ENCODE measurements at places on chromosomes 16 and 17.
A peak's percentile ranks its signal among the peaks of the same experiment; 100 is the strongest.

DNA sequence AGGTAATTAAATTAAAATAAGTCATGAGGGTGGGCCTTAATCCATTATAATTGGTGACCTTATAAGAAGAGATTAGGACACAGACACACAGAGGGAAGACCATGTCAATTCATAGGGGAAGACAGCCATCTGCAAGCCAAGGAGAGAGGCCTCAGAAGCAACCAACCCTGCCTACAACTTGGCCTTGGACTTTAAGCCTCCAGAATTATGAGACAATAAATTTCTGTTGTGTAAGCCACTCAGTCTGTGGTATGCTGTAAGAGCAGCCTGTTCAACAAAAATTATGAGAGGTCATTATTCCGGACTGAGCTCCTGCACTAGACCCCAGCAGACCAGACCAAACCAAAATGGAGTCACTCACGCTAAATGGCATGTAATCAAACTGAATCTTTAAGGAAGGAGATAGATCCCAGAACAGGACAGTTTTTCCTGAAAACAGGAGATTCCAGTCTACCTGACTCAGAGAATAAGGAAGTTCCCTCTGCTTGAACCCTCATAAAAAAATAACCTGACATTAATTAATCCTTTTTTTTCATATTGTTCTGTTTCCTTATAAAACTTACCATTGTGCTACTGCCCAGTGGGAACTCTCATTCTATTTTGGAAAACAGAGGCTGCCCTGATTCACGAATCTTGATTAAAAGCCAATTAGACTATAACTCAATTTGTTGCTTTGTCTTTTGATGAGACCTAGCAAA lies 74.3 kb downstream of the DNAH3 start:
- DNase-seq = no peak

DNA sequence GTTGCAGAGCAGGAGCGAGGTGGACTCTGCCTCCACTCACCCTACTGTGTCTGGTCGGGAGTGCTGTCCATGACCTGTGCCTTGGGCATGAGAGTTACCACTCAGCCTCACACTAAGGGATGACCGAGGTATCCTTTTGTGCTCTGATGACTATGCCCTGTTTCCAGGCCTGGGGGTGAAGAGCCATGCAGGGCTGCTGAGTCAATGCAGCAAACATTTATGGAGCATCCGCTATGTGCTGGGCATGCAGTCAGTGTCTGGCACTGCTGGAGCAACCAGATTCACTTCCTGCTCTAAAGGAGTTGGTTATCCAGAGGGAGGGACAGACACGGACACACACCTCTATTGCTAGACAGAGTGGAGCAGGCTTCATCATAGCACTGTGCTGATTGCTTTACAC lies 7.6 kb upstream of the HNF1B start:
- no peak for DNase-seq

DNA sequence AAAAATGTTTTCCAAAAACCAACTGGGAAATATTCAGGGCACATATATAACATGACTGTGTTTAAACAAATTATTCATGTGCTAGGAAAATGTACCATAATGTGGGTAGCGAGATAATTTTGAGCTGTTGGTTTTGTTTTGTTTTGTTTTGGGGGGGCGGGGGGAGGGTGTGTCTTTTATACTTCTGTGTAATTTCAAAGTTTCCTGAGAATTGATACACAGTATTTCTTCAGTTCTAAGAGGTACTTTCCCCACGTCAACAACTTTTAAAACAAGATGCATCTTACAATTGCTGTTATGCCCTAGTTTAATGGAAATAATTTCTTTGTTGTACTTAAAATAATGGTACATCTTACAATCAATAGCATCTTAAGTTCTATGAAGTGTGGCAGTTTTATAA lies 99.7 kb upstream of the RPRML start:
- DNase-seq = no peak

DNA sequence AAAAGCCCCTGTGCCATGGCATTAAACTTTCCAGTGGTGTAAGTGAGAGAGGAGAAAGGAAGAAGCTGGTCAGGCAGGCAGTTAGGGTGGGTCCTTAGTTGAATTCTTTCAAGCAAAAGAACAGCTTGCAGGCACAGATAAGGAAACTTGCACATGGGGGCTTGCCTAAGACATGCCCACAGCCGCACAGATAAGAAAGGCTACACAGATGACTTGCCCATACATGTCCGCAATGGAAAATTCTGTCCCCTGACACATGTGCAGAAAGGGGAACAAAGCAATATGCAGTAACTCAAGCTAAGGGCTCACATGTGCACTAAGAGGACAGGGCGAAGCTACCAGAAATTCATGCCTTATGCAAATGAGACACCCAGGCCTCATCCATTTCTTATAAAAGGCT lies 69.9 kb downstream of the GSG1L start:
- peak; percentile 33 for DNase-seq

DNA sequence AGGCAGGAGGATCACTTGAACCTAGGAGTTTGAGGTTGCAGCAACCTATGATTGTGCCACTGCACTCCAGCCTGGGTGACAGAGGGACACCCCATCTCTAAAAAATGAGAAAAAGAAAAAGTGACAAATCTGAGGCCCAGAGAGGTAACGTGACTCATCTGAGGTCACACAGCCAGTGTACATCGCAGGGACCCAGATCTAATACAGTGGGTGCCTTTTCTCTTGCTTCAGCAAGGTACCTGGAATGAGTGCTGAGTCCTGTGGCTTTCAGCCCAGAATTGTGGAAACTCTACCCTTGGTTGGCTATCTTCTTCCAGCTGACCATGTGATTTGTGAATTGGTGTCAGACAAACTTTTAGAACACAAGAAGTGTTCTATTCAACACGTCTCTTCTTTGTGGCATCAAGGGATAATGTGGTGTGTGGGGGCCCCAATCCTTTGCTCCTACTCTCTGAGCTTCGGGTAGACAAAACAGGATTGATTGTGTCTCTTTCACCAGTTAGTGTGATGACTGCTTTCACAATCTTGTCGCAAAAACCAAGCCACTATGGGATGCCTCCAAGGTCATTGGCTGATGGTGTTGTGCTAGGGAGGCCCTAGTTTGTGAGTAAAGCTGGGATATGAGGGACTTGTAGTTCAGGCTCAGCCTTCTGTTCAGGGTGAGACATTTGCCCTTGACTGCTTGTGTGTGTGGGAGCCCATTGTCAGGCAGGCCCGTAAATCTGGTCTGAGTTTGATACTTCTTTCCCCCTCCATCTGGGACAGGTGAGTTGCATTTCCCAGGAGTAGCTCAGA lies 71.0 kb downstream of the MSI2 start:
- no peak for DNase-seq

GRCh38 chr17:38449364-38449763 lies 21.1 kb downstream of the ARHGAP23 start:
- DNase-seq = no peak

GRCh38 chr16:46817961-46818360 lies 13.0 kb downstream of the C16orf87 start:
- DNase-seq = no peak

- DNase-seq = no peak
Measured at GRCh38 chr17:60577147-60577915, 22.7 kb upstream of the PPM1D start.

DNA sequence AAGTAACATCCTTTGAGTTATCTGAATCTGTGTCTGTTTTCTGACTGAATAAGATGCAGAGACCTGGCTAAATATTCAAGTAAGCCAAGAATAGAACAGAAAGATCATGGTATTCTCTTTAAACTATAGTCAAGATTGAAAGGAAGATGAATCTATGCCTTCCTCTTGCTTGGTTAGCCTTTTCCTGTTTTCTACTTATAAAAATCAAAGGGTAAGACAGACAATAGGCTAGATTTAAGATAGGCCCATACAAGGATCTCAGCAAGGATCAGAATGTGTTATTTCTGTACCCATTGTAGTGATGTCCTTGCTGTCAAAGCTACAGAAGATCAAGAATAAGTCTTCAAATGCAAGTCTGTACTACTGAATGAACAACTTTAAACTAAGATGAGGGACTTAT lies 7.0 kb upstream of the CDR2 start:
- no peak for DNase-seq

- peak; percentile 91 for DNase-seq
Measured at GRCh38 chr16:48535831-48536613, 74.0 kb downstream of the N4BP1 start.

DNA sequence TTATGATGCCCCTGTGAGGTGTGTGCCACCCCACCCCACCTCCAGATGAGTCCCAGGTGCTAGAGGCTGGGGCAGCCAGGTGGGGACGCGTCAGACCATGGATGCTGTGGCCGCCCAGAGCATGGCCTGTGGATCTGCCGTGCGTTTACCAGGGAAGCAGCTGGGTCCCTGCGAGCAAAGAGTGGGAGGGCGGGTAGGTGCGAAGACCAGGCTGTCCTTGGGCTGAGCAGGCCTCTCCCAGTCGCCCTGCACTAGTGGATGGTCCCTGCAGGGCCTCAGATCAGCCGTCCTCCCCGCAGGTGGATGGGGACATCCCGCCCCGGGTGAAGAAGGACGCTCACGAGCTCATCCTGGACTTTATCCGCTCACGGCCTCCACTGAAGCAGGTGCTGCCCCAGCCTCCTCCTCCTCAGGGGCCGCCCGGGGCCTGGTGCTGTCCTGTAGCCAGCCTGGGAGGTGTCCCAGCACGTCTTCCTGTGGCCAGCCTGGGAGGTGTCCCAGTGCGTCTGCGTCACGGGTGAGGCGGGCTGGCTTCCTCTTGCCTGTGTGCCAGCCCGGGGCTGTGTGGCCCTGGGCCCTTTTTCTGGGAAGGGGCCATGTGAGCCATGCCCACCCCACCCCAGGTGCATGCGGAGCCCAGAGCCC lies 18.0 kb upstream of the TCF25 start:
- no peak for DNase-seq

DNA sequence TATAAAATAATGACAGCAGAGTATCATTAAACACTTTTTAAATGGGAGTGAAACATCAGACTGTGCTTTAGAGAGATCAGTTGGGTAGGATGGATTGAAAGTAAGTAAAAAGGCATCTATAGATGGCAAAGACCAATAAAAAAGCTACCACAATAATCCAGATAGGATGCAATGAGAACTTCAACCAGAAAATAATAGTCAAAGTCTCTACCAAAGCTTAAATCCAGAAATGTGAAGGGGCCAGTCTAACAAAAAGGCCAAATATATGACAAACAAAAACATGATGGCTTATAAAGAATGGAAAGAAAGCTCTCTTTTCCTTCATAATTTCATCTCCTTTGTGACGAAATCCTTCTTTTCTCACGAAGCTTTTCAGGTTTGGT lies 12.3 kb downstream of the KANSL1 start:
- DNase-seq = no peak

DNA sequence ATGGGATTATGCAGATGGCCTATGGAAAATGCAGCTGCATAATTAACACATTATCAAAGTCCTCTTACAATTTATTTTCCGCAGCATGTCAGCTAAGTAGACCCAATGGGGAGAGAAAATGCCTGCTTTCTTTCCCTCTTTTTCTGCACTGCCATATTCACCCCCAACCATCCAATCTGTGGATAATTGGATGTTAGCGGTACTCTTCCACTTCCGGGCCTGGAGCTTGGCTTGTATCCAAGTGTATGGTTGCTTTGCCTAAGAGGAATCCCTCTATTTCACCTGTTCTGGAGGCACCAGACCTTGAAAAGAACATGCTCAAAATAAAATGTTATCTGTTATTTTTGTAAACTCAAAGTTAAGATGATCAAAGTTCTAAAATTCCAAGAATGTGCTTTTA lies 41.1 kb upstream of the CACNG3 start:
- DNase-seq = no peak

DNA sequence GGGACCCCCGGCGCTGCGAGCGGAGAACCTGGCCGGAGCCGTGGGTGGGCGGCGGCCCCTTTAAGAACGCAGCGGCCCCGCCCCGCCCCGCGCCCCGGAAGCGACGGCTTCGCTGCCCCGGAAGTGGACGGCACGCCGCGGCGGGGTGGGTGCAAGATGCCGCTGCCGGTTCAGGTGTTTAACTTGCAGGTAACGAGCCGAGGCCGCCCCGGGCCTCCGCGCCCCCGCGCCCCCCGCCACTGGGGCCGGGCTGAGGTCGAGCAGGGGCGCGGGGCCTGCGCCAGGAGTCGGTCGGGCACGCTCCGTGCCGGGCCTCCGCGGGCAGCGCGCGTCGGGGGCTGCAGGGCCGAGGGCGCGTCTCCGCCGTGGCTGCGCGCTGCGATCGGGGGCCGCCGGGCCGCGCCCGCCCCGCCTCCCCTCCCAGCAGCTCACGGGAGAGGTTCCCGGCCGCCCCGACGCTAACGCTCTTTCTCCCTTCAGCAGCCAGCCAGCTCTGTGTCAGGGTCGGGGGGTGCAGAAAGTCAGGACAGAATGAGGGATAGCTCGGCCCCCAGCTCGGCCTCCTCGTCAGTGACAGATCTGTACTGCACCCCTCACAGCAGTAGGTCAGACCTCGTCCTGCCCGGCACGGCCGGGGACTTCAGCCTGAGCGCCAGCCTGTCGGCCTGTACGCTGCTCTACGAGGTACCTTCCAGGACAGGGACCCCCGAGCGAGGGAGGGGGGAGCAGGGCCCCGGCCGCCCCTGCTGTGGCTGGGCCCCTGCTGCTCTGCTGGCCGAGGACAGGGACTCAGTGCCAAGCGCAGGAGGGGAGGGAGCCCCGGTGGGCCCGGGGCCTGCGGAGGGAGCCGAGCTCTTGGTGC lies at the start of the genes GPS1 and RFNG:
TSS of gene GPS1 (plus strand) at position 123 of the 862 bp plus-strand sequence. CDS start at position 157, 34 bp downstream.
TSS of gene RFNG (minus strand) at position 36 of the 862 bp plus-strand sequence. CDS start 45 bp downstream, outside the sequence.
- DNase-seq = peak; percentile 72

GRCh38 chr16:2028620-2029220 lies 2.0 kb downstream of the NHERF2 start:
- DNase-seq = no peak

DNA sequence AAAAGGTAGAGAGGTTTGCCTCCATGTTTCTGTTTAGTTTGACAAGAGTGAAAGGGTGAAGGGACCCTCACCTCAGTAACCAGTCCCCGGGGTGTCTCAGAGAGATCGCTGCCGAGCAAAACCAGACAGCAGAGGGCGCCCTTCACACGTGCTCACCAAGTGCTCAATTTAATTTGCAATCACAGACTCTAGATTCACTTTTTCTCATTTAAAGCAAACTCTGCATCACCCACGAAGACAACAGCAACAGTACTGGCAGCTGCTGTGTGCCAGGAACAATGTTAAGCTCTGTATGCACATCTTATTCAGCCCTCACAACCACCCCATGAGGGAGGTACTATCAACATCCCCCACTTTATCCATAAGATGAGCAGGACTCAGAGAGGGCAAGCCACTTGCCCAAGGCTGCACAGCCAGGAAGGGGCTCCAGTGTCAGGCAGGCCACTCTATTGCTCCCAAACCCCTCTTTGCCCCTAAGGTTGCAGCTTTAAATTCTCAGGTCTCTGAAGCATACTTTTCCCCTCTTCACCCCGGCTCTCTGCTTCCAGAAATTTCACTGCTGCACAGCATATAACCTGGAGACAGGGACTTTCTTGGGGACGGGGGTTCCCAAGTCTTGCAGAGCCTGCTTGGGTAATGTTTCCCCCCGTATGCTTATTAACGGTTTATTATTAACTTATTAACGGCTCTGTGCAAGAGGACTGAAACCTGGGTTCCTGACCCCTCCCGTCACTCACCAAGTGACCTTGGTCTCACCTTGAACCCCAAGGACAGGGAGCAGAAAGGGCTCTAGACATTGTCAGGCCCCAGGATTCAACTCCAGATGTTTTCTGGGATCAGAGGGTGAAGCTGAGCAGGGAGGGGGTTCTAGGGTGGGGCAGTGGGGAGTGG lies 70.9 kb downstream of the CNGB1 start:
- DNase-seq = peak; percentile 72

GRCh38 chr16:73418051-73418450 lies 370.1 kb upstream of the ZFHX3 start:
- DNase-seq = no peak

- DNase-seq = no peak
Measured at GRCh38 chr17:10463402-10463801, 6.0 kb downstream of the MYH4 start.

Data from tibial artery (tissue), 4 donors.